ENCODE measurements at places on chromosomes 5 and 9.

GRCh38 chr5:154351566-154351965 lies 94.2 kb upstream of the SAP30L start:
- no peak for DNase-seq

GRCh38 chr9:88521308-88521707 lies 13.7 kb upstream of the NXNL2 start:
- no peak for DNase-seq

DNA sequence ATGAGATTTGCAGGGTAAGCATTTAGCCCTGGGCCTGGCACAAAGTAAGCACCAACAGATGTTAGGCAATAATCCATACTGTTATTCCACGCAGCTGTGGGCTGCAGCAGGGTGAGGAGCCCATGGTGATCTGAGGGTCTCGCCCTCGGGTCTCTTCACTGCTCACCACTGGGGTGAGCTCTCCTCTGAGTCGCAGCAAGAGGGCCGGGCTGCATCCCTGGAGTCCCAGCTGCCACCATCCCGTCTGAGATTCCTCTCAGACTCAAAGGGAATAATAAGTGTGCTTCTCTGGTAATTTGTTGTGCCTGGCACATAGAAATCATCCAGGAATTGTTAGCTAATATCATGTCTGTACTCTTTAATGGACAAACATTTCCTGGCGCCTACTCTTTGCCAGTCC lies 6.9 kb downstream of the NKX2-5 start:
- DNase-seq: no peak

DNA sequence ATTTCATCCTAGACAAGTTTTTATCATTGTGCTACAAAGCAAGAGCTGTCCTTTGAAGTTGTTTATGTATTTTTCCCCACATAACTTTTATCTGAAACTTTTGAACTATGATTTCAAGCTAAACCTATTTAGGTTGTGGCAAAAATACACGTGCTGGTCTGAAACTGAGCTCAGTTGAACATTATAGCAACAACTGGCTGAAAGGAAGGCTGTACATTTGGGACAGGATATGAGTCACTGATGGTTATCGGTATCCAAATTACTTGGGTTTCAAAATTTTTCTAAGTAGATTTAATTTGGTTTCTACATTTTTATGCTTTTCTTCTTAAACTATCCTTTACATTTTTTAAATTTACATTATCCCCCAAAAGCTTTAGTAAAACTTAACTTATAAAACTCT lies 627.3 kb upstream of the NUDT12 start:
- DNase-seq: no peak

Measured in AG10803 (cell line).